Urinary bladder (tissue), 4 donors: ENCODE measurements at places on chromosomes 2 and 18. TPM values are rescaled to one million over a fixed set of nuclear protein-coding genes. Genes with fewer than 3 reads are reported as not detected.

SH3YL1 gene
- 155 TPM for total RNA-seq

POTEJ gene
- total RNA-seq: not detected

PRKAG3 gene
- 1.2 TPM for total RNA-seq

HOXD4 gene
- total RNA-seq: 4.0 TPM

CD8B gene
- not detected for total RNA-seq

COLEC12 gene
- 92.7 TPM for total RNA-seq

CPO gene
- total RNA-seq: 0.53 TPM

CUL3 gene
- total RNA-seq: 129 TPM

ERBB4 gene
- 3.2 TPM for total RNA-seq

MTHFD2 gene
- total RNA-seq: 58.3 TPM

GPR155 gene
- 17.3 TPM for total RNA-seq

IKZF2 gene
- total RNA-seq: 56.4 TPM

CHN1 gene
- total RNA-seq: 31.1 TPM

OXER1 gene
- 1.5 TPM for total RNA-seq

POMC gene
- 1.5 TPM for total RNA-seq

COL6A3 gene
- total RNA-seq: 1,173 TPM

SNRPD1 gene
- total RNA-seq: 10.6 TPM

BMP10 gene
- not detected for total RNA-seq

PJVK gene
- total RNA-seq: 10.9 TPM

RAB3GAP1 gene
- total RNA-seq: 110 TPM

HJURP gene
- 8.9 TPM for total RNA-seq

INHBB gene
- 0.74 TPM for total RNA-seq

CAPN14 gene
- total RNA-seq: 0.42 TPM

AP1S3 gene
- 10.0 TPM for total RNA-seq

C18orf32 gene
- total RNA-seq: 38.3 TPM

TNFAIP6 gene
- total RNA-seq: 34.1 TPM

SCTR gene
- total RNA-seq: not detected
